ENCODE measurements at places on chromosomes 4 and X. TPM values are rescaled to one million over a fixed set of nuclear protein-coding genes. Genes with fewer than 3 reads are reported as not detected.

DNA sequence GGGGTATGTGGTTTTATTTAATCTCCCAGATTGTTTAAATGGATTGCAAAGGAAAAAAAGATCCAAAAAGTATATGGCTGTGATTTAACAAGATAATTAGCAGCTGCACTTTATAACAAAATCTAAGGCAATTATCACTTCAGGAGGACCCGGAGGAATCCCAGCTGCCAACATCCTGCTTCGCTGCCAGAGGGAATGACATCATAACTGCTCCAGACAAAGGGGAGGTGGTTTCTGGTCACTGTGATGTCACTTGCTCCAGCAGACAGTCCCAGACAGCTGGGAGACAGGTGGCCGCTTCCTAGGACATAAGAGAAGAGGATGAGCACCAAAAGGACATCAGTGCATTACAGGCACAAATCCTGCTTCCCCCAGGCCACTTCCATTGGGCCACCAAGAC is 371.0 kb downstream of the BCOR start:
- peak; percentile 58 for DNase-seq
- no peaks in the 10 kb centered on the region for H3K36me3 ChIP-seq
- no peak overlapping the region for H3K4me3 ChIP-seq
- H3K27me3 ChIP-seq: peaks cover 25% of the 10 kb centered on the region
- peaks cover 10% of the 10 kb centered on the region for H3K4me1 ChIP-seq

Gene MAGEE2
- not detected for polyA plus RNA-seq

DNA sequence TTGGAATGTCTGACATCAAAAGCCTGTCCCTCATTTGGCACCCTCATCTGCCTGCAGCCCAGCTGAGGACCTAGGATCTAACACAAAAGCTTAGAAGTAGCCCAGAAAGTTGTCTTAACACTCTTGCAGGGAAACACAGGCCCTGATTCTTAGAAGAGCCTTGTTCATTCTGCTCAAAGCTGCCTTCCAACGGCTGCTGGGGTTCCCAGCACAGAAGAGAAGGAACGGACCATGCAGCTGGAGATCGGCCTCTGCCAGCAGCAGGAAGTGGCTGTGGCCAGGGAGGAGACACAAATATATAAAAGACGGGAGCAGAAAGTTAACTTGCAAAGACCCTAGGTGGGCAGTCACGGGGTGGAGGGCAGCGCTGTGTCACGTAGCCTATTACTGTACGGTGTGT is 20.4 kb downstream of the PRPS2 start:
- no peaks in the 10 kb centered on the region for H3K27me3 ChIP-seq
- DNase-seq: no peak
- H3K27ac ChIP-seq: no peak overlapping the region
- H3K4me1 ChIP-seq: no peaks in the 10 kb centered on the region
- H3K4me3 ChIP-seq: no peak overlapping the region
- peaks cover 5% of the 10 kb centered on the region for H3K36me3 ChIP-seq

- no peak for DNase-seq
- H3K4me1 ChIP-seq: peaks cover 6% of the 10 kb centered on the region
- H3K27me3 ChIP-seq: no peaks in the 10 kb centered on the region
- no peak overlapping the region for H3K4me3 ChIP-seq
- H3K27ac ChIP-seq: no peak overlapping the region
These were observed 159.1 kb downstream of the SHROOM3 start for GRCh38 chr4:76594173-76594572.

DNA sequence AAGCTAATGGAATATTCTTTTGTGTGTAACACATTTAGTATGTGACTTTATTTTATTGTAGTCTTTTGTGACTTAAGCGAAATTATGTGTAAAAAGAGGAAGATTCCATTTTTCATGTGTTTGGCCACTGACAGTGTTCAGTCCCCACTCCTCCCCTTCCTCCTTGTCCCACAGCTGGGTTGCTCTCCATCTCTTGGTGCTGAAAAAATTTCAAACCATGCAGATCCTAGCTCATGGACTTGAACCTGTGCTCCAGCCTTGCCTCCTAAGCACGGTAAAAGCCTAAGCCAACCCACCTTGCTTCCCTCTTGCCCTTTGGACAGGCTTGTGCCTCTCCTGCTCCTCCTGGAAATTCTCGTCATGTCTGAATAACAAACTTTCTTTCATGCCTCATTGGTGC is 2008.5 kb upstream of the TENM3 start:
- DNase-seq: no peak
- H3K27me3 ChIP-seq: no peaks in the 10 kb centered on the region
- no peak overlapping the region for H3K27ac ChIP-seq
- H3K36me3 ChIP-seq: no peaks in the 10 kb centered on the region
- H3K4me3 ChIP-seq: no peak overlapping the region

Gene MMRN1
- not detected for polyA plus RNA-seq

DNA sequence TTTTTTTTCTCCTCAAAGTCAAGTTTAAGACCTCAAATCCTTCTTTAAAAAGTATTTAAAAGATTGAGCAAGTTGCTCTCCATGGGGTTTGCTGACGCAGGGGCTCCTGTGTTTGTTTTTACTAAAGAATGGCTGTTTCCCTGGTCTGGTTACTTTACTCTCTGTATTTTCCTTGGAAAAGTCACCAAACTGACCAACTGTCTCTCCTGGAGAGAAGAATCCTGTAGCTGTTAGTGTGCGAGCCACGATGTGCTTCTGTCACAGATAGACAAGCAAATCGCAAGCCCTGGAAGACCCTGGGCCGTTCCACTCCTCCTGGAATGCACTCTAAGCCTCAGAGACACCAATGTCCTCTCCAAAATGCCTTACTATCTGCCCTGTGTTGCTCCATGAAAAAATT is 212.1 kb downstream of the CHIC2 start:
- H3K27ac ChIP-seq: peak overlapping the region; percentile 93
- H3K27me3 ChIP-seq: no peaks in the 10 kb centered on the region
- peak; percentile 81 for DNase-seq
- H3K4me1 ChIP-seq: peaks cover 27% of the 10 kb centered on the region
- no peak overlapping the region for H3K4me3 ChIP-seq

- no peak for DNase-seq
- no peak overlapping the region for H3K27ac ChIP-seq
- H3K4me1 ChIP-seq: no peaks in the 10 kb centered on the region
- H3K4me3 ChIP-seq: no peak overlapping the region
- no peaks in the 10 kb centered on the region for H3K27me3 ChIP-seq
These were observed 17.0 kb downstream of the SDAD1 start for GRCh38 chr4:75973766-75974165.

DNA sequence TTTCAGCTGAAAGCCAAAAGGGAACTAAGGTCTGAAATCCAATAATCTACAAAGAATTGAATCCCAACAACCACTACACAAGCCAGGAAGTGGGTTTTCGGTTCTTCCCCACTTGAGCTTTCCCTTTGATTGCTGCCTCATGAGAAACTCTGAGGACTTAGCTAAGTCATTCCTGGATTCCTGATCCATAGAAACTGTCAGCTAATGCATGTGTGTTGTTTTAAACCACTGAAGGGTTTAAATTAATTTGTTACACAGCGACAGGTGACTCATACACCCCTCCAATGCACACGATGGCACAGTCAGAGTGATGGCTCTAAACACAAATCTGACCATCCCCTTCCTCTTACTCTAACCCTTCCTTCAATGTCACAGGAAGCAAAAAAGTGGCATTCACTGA is 282.9 kb downstream of the RAB28 start:
- H3K27me3 ChIP-seq: no peaks in the 10 kb centered on the region
- DNase-seq: no peak
- H3K4me3 ChIP-seq: no peak overlapping the region

GRCh38 chr4:7773401-7774180 is 166.1 kb downstream of the AFAP1 start:
- H3K27ac ChIP-seq: no peak overlapping the region
- no peak overlapping the region for H3K4me3 ChIP-seq
- DNase-seq: no peak

Gene FAM9B
- polyA plus RNA-seq: not detected

- DNase-seq: no peak
- H3K27me3 ChIP-seq: no peaks in the 10 kb centered on the region
- no peaks in the 10 kb centered on the region for H3K4me1 ChIP-seq
- no peak overlapping the region for H3K27ac ChIP-seq
- H3K36me3 ChIP-seq: no peaks in the 10 kb centered on the region
These were observed 1317.6 kb downstream of the ADGRL3 start for GRCh38 chr4:62517716-62518115.

DNA sequence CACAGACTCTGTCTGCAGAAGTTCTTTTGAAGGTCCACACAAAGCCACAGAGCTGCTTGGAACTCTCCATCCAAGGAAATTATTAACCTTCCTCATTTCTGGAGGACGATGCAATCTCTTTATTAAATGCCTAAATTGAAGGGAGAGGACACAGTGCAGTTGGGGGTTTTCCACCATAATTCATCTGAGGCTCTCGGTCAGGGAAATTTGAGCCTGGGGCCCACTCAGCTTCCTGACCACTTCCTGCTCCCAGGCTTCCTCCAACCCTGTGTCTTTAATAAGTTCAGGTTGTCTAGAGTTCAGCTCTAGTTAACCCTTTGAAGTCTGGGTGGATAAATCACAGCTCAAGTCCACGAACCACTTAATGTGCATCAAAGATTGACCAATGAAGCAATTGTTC is 58.5 kb downstream of the PRPS1 start:
- DNase-seq: peak; percentile 35
- no peak overlapping the region for H3K4me3 ChIP-seq
- no peak overlapping the region for H3K27ac ChIP-seq
- H3K36me3 ChIP-seq: no peaks in the 10 kb centered on the region
- peaks cover 30% of the 10 kb centered on the region for H3K27me3 ChIP-seq

Data from IMR-90 (cell line).